ENCODE measurements at places on chromosomes 11 and 22.

DNA sequence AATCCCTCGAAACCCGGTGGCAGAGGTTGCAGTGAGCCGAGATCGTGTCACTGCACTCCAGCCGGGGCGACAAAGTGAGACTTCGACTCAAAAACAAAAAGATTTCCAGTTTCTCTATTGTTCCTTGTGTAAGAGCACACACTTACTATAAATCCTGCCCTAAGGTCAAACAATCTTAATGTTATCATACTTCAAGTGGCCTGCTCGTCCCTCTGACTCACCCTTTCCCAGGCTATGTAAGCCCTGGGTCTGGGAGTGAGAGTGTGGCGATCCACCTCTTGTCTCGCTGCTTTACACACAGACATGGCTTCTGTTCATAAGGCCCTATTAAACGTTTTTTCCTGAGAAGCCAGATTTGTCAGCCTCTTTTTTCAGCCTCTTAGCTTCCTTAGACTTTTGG is 24.4 kb upstream of the A4GALT start:
- no peak for DNase-seq

- no peak for DNase-seq
Measured at GRCh38 chr22:25841775-25842174, 99.8 kb downstream of the MYO18B start.

- DNase-seq, result no peak
Measured at GRCh38 chr22:23652711-23653110, 20.6 kb upstream of the DRICH1 start.

- DNase-seq, result peak; percentile 24
Measured at GRCh38 chr22:46355369-46355995, 20.0 kb downstream of the TRMU start.

- DNase-seq, result no peak
Measured at GRCh38 chr11:55357560-55358184, 10.1 kb upstream of the OR4A15 start.

GRCh38 chr11:35118906-35119305 is 20.1 kb upstream of the CD44 start:
- DNase-seq, result no peak

DNA sequence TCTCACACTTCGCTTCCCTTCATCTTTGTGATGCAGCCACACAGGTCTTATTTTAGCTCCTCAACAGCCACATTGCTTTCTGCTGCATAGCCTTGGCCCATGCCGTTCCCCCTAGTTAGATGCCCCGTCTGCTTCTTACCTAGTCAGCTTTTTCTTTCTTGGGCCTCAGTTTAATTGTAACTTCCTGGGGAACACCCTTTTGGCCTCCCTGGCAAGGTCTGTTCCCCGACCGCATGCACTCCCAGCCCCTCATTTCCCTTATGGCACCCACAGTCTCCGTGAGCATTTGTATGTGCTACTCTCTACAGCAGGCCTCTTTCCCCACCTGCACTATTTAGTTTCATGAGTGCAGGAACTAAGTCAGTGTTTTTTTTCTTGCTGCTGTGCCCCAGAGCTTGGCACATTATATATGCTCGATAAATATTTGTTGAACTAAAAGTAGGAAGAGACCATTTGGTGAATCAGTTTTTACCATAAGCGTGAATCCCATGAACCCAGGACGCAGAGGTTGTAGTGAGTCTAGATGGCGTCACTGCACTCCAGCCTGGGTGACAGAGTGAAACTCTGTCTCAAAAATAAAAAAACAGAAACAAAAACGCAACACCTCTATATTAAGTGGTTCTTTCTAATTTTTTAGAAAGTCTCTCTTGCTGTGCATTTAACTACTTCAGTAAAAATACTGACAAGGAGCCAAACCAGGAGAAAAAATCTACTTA is 38.5 kb downstream of the TNRC6B start:
- no peak for DNase-seq

GRCh38 chr22:44889255-44889878 is 120.4 kb downstream of the PHF21B start:
- DNase-seq, result no peak

- no peak for DNase-seq
Measured at GRCh38 chr11:118322721-118323120, 18.2 kb downstream of the CD3E start.

- no peak for DNase-seq
Measured at GRCh38 chr11:64665411-64665821, 57.6 kb downstream of the NRXN2 start.

DNA sequence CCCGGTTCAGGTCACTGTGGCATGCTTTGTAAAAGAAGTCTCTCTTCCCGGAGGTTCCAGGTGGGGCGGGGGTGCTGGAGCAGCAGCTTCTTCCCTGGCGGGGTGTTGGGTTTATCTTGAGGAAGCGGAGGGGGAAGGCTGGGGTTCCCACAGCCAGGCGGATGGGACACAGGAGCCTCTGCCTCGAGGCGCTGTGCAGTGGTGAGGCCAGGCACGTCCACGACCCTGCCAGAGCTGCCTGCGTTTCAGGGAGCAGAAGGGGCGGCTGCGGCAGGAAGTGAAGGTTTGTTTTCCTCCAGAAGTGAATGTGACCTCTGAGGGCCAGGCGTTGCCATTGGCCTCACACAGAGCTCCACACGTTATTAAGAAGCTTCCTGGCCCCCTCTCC is 20.1 kb upstream of the ADORA2A start:
- no peak for DNase-seq

GRCh38 chr11:133163463-133164419 is 368.6 kb downstream of the OPCML start:
- peak; percentile 32 for DNase-seq

DNA sequence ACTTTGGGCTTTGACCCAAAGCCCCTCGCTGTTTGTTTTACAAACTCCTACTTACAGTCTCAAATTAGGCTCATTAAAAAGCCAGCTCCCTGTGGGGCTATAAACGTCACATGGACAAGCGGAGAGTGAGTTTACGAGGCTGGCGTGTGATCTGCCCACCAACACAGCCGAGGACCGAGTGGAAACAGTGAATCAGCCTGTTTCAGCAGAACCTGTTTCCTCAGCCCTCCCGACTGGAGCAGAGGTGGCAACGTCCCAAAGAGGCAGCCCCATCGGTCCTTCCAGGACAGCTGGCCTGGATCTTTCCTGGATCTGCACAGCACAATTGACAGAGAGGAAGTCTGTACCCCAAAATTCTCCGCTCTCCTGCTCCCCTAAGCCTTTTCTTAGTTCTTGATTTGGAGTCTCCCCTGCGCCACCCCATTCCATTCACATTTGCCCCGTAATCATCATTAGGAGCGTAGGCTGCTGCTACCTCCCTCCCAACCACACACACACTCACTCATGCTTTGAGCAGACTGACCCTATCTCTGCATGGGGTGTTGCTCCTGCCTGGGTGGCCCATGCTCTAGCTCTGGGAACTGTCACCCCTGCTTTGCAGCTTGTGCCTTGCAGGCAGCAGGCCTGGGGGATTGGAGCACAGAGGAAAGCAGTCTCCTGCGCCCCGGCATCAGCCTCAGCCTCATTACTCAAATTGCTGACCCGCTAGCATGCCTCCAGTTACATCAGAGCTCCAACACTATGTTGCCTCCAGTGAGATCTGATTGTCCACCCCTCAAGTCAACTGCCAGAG is 117.8 kb downstream of the NAT10 start:
- no peak for DNase-seq

DNA sequence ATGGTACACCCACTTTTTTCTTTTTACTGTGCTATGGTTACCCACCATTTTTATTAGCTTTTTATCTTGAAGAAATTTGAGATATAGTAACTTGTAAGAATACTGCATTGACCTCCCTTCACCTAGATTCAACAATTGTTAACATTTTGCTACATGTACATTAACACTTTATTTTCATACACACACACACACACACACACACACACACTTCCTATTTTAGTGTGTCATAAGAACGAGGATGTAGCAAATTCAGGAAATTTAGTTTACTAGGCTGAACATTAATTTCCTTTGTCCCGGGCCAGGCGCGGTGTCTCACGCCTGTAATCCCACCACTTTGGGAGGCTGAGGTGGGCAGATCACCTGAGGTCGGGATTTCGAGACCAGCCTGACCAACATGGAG is 1.1 kb upstream of the ATP6V1E1 start:
- no peak for DNase-seq

DNA sequence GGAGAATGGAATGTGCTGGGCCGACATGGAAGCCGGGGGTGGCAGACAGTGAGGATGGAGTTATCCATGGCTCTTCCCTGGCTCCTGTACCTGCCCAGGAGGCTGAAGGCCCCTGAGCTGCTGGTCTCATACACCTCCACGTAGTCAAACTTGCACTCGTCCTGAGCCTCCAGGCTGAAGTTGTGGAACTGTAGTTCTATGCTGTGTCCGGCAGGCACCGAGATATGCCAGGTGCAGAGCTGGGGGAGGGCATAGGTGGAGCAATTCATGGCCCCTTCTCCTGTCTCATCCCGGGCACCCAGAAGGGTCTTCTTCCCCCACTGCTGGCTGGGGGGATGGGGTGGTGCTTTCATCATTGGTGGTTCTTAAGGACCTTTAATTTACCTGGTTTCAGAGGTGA is 2.8 kb downstream of the MFRP start:
- DNase-seq, result no peak

DNA sequence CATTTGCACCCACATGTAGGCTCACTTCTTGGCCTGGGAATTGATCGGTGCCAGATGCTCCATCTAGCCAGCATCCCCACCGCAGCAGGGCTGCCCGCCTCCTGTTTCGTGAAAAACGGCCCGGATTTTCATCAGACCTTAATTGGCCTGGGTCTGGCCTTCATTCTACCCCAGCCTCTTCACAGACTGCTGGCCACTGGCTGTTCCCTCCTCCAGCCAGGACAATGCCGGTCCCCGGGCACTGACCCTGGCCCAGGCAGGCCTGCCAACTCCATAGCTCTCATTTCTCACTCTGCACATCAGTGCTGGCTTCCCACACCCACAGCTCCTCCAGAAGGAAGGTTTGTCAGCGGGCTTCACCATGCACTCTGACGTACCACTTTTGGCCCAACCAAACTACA is 27.9 kb downstream of the TIMP3 start:
- no peak for DNase-seq

- no peak for DNase-seq
Measured at GRCh38 chr11:69660001-69660500, 15.1 kb downstream of the LTO1 start.

- DNase-seq, result no peak
Measured at GRCh38 chr11:63907808-63908530, 9.0 kb downstream of the RCOR2 start.

GRCh38 chr11:79461666-79462645 is 21.1 kb upstream of the TENM4 start:
- no peak for DNase-seq

GRCh38 chr11:88059326-88059725 is 115.9 kb downstream of the RAB38 start:
- DNase-seq, result no peak

GRCh38 chr22:46262449-46263215 is 511 bp downstream of the PKDREJ start:
- no peak for DNase-seq

GRCh38 chr11:70886676-70887541 is 365.5 kb downstream of the SHANK2 start:
- no peak for DNase-seq

DNA sequence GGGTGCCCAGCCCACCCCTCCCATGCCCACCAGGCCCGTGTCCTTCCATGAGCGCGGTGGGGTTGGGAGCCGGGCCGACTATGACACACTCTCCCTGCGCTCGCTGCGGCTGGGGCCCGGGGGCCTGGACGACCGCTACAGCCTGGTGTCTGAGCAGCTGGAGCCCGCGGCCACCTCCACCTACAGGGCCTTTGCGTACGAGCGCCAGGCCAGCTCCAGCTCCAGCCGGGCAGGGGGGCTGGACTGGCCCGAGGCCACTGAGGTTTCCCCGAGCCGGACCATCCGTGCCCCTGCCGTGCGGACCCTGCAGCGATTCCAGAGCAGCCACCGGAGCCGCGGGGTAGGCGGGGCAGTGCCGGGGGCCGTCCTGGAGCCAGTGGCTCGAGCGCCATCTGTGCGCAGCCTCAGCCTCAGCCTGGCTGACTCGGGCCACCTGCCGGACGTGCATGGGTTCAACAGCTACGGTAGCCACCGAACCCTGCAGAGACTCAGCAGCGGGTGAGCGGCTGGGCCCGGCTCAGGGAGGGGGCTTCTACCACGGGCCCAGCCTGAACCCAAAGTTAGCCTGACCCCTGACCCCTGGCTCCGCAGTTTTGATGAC is 3.0 kb downstream of the PKP3 start:
- peak; percentile 85 for DNase-seq

GRCh38 chr11:122207921-122208764 is 92.1 kb upstream of the BLID start:
- DNase-seq, result no peak

GRCh38 chr22:20021196-20022181 is 579 bp downstream of the TANGO2 start:
- no peak for DNase-seq

GRCh38 chr22:32916025-32916424 is 114.5 kb downstream of the TIMP3 start:
- no peak for DNase-seq

GRCh38 chr11:124865902-124866851 is 945 bp downstream of the ROBO3 start:
- no peak for DNase-seq

GRCh38 chr22:45159652-45160462 is 3.9 kb upstream of the NUP50 start:
- DNase-seq, result no peak

DNA sequence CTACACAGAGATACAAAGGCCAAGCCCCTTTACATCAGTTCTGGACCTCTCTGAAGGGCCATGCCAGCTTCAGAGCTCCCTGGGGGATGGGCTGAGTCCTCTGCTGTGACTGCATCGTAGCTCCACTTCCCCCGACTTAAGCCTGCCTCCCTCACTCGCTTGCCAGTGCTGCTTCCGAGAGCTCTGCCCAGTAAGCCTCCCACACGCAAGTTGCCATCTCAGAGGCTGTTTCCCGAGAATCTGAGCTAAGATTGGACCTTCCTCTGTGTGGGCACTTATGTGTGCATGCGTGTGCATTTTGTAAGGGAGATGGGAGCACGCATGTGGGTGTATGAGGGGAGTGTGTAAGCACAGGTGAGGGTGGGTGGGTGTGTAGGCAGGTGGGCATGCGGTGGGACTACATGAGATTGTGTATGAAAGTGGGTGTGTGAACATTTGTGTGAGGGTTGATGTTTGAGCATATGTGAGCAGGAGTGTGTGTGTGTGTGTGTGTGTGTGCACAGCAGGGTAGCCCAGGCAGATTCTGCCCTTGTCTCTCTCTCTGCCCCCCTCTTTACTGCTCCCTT is 163.0 kb upstream of the SYT13 start:
- no peak for DNase-seq

DNA sequence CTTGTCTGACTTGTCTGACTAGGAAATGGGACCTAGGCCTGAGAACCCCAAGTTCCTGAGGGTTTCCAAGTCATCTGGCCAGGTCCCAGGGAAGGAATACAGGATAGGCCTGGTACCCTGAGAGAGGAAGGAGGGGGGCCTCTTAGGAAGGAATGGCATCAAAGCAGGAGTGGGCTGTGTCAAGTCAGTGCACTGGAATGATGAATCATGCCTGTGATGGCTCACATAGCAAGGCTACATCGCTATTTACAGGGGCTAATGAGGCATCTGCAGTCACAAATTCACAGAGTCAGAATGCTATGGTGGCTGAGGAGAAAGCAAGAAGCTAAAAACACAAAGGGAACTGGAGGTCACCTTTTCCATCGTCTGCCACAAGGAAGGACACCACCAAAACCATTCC is 247.3 kb downstream of the NXPE2 start:
- DNase-seq, result no peak

GRCh38 chr11:562046-562645 is 1.4 kb downstream of the RASSF7 start:
- DNase-seq, result no peak

GRCh38 chr11:35049859-35050531 is 89.0 kb upstream of the CD44 start:
- DNase-seq, result no peak

- DNase-seq, result no peak
Measured at GRCh38 chr11:64888729-64889511, 10.5 kb upstream of the EHD1 start.

GRCh38 chr11:7449211-7449840 is 36.0 kb upstream of the OLFML1 start:
- no peak for DNase-seq
